ENCODE measurements at places on chromosomes 5 and 9.

DNA sequence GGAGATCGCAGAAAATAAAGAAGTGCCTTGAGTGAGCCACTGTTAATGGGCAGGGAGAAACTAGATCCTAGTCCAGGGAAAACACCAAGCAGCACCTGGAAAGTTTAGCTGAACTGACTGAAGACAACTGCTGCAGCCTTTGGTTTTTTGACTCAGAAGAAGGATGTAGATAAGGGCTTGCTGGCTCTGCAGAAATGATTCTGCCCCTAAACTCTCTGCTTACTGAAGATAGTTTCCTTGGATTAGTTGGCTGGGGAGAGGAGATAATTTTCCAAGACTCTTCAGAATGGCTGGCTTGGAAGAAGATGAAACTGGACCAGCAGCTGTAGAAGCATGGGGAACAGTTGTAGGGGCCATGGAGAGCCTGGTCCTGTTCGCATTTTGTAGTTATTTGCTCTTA, 471.8 kb downstream of the KDM4C start:
- DNase-seq: no peak

DNA sequence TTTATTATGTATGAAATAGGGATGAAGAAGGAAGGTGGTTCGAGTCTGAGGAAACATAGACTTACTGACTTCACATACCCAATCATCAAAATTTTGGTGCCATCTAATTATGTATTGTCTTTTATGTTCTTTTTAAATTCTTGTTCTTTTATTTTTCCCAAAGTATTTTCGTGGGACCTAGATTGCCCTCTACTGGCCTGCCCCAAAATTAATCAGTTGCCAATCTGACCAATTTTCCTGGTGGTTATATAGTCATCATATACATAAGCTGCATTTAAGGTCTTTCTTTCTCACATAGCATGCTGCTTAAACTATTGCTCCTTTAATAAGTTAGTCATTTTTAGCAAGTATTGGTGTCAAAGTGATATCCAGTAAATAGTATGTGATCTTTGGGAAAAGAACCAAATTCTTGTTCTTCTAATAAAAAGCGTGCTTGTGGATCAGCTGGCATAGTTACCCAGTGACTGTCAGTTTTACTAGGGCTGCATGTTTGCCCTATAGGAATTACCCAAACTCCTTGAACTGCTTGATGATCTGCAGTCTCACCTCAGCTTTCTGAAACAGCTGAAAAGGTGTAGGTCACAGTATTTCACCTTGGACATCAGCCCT, 223.5 kb downstream of the SH3GL2 start:
- peak; percentile 7 for DNase-seq

DNA sequence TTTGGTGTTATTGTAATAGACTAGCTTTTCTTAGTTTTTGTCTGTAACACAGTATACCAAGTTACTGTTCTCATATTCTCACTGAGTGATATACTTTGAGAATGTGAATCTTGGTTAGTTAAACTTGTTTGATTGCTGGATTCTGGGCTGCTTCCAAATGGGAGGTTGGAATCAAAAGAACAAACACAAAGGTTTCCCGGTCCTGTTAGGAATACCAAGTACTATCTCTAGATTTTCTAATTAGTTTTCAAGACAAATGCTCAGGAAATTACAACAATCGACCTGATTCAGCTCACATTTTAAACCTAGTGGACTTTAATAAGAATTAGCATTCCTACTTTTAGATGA, 244.3 kb downstream of the CSNK1G3 start:
- DNase-seq: no peak

- peak; percentile 74 for DNase-seq
Measured at GRCh38 chr5:53877243-53877642, 316.8 kb downstream of the NDUFS4 start.

- DNase-seq: no peak
Measured at GRCh38 chr5:176737746-176738636, 72.4 kb upstream of the UNC5A start.

- DNase-seq: peak; percentile 86
Measured at GRCh38 chr5:64666078-64666477, 24.2 kb upstream of the SHISAL2B start.

- DNase-seq: no peak
Measured at GRCh38 chr5:124658867-124659557, 87.4 kb downstream of the ZNF608 start.

DNA sequence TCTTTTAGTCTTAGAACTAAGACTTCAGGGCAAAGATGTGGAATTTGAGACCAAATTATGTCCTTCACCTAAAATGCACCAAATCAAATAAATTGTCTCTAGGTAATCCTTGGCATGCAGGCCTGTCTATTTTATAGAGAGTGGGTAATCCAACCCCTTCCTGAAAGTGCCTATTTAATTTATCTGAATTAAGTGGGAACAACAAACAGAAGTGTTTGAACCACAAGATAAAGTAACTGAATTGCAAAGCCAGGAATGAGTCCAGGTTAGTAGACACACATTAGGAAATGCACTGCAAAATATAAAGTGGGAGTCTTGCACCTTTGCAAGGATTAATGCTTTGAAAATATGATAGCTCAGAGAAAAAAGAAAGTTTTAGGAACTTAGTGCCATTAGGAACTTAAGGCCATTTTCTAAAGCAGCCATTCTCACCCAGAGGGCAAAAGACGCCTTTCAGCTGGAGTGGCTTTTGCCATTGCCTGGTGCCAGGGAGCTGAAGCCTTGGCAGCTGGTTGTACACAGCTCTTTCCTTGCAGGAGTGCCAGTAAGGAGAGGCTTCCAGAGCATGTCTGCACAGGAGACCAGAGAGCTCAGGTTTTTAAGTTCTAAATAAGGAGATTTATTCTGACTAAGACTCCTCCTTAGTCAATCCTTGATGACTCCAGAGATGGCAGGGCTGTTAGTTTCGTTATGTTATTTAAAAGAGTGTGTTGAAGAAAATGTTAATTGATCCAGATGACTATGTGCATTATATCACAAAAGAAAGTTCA, 151.7 kb upstream of the ELL2 start:
- no peak for DNase-seq

- DNase-seq: no peak
Measured at GRCh38 chr9:69806627-69807026, 14.0 kb upstream of the CFAP95 start.

GRCh38 chr5:31898036-31898632, 259.2 kb downstream of the PDZD2 start:
- DNase-seq: no peak

DNA sequence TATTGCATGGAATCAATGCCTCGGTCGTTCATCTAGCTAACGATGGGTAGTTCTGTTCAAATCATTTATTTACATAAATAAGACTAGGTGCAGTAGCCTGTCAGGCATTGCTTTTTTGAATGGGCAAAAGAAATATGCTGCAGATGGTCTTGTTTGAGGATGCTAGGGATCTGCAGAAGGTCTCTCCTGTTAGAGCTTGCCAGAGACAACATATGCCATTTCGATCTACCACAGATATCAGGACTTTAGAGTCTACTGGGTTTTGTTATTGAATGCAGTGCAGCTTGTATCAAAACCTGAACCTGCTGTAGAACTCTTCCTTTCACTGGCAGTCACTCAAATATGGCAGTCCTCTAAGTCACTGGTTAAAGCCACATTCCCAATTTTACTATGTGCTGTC, 381.1 kb upstream of the CDH10 start:
- DNase-seq: no peak

DNA sequence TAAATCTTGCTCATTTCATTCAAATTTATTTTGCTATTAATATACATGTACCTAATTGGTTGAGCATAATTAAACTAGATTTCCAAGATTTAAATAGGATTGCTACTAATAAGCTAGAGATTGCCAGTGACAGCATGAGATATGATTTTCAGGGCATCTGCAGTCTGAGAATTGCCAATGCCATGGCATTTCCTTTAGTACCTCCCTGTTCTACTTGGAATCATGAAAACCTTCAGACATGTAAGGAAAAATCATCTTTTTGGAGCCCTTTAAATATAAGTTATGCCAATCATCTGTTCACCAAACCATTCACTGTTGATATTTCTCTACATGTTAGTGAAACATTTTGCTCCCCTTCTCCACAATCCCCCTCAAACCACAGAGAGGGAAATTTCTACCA, 691.4 kb downstream of the DNAH5 start:
- no peak for DNase-seq

DNA sequence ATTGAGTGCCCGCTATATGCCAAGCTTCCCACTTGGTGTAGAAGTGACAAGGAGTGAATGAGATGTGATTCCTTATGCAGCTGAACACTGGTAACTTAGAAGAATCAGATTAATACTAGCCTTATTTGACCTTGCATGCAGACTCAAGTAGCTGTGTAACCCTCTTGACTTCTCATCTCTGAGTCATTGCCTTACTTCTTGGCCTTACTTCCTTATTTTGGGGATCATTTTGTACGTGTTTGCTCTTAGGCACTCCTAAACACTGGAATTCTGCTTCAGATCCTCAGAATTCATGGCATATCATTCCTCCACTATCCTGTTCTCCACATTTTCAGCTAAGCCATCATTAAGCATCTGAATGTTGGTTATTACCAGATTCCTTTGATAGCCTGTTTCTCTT, 948.9 kb upstream of the ARRDC3 start:
- peak; percentile 13 for DNase-seq

DNA sequence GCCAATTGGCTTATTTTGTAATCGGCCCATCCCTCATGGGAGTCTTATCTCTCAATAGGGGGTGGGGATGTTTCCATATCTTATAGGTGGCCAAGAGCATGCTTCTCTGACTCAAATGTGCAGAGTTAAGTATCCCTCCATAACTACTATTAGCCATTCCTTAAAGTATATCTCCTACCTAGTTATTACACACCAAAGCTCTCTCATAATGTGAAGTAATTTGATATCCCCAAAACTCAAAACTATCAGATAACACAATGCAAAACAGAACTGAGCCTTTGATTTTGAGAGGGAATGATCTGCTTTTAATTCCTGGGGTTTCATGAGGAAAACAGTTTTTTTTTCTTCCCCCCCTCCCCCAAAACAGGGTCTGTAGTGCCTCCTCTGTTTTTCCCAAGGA, 28.4 kb downstream of the UNC13B start:
- no peak for DNase-seq

DNA sequence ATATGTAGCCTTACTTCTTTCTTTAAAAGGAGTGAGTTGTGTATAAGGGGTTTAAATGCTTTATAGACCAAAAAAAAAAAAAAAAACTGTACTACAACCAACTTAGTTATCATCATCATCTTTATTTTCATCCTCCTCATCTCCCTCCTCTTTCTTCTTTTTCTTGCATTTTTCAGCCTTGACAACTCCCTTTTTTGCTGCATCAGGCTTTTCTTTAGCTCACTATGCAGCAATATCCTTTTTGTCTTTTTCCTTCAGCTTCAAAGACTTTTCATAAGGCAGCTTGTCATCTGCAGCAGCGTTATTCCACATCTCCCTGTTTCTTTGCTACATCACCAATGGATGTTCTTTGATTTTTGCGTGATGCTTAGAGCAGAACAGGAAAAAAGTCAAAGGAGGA, 526.0 kb downstream of the ZNF608 start:
- DNase-seq: no peak

GRCh38 chr5:42889311-42889933, 77.7 kb upstream of the SELENOP start:
- peak; percentile 59 for DNase-seq

- peak; percentile 47 for DNase-seq
Measured at GRCh38 chr5:88761269-88761850, 121.6 kb downstream of the MEF2C start.

- DNase-seq: no peak
Measured at GRCh38 chr5:139951983-139952382, 91.1 kb downstream of the NRG2 start.

DNA sequence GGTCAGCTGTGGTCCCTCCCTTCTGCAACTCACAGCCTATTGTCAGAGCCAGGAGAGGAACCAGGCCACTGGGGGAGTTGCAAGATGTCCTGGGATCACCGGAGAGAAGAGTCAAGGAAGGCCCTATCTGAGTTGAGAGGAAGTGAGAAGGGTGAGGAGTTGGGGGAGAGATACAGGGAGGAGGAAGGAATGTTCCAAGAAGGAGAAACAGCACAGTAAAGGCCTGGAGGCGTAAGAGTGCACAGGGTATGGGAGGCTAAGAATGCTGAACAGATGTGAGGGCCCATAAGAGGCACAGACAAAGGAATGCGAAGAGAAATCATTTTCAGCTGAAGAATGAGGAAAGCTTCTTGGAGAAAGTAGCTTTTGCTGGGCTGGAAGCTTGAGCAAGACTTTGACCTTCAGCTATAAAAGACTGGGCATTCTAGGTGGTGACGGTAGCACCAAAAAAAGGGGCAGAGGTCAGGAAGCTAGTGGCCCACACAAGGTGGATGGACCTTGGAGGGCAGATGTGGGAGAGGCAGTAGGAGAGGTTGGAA, 21.6 kb upstream of the CSF1R start:
- DNase-seq: peak; percentile 63

DNA sequence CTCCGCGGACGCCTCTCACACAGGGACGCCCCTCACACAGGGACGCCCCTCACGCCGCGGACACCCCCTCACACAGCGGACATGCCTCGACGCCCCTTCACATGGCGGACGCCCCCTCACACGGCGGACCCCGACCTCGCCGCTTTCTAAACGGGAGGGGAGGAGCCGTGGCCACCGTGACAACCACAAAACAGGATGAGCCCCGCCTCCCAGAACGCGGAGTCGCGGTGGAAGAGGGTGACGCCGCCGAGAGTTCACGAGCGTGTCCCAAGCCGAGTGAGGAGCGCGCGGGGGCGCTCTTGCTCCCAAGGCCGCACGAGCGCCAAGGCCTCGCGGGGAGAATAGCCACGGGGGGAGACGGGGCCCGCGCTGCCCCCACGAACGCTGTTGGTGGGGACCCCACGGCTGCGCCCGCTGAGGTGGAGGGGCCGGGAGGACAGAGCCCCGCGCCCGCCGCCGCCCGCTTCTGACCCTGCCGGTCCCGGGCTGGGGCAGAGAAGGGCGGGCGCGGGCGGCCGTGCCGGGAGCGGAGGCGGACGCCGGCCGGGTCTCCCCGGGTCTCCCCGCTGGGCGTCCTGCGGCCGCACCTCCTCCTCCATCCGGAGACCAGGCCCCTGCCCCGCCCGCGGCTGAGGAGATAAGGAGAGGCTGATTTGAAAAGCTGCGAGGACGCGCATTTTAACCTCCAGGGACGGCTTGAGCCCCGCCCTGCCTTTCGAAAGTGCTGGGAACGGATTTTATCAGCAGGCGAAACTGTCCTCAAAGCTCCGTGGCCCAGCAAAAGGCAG, 3.9 kb upstream of the NKD2 start:
- peak; percentile 24 for DNase-seq

DNA sequence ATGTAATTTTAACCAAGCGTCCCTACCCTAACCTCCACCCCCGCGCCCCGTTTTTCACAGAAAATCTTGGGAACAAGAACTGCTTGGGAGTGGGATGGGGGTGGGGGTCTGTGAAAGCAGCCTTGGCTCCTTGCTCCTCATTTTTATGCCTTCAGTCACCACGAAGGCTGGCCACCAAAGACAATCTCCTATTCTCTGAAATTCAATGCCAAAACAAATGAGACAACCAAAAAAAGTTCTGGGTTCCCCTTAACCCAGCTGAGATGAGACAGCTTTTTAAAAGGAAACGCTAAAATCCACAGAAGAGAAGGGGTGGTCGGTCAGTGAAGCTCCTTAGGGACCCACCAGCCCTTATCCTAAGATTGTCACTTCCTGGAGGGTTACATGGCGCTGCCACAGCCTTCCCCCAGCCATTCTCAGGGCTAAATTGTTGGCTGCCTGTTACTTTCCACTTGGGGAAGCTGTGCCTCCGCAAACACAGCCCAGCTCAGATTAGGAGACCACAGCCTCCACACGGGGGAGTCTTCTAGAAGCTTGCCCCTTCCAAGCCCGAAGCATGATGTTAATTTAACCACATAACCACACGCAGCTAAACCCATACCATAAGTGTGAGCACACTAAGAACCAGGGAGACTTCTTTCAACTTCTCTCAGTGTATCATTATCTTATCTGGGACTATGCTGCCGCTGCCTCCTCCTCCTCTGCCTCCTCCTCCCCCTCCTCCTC, 136.3 kb downstream of the FOXD1 start:
- DNase-seq: peak; percentile 99
